ENCODE measurements at places on chromosomes 1 and 21. TPM values are rescaled to one million over a fixed set of nuclear protein-coding genes. Genes with fewer than 3 reads are reported as not detected.

DNA sequence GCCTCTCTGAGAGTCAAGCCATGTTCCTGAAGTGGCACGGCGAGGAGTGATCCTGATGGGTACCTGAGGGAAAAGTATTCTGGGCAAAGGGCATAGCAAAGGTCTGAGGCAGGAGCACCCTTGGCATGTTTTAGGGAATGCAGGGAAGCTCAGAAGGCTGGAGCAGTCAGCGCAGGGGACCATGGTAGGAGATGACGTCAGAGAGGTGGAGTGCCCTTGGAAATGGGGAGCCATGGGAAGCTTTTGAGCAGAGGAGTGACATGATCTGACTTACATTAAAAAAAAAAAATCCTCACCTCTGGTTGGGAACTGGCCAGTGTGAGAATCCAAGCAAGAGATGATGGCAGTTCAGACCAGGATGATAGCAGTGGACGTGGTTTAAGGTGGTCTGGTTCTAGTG lies 37.2 kb downstream of the PDPN start:
- DNase-seq = no peak

DNA sequence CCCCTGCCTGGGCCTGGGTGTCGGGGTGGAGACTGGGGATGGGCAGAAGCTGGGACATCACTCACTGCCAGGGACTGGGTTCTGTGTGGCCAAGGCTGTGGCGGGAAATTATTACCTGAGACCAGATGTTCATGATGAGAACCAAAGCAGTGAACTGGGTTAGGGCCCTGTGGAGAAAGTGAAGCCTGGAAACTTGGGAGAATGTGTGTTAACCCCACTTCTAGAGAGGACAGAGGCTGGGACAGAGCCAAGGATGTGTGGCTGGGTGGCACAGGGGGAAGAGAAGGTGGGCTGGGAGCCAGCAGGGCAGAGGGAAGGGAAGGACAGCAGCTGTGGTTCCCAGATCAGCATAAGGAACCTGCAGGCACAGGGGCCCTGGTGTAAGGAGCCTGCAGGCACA lies 31.3 kb downstream of the CNIH3 start:
- no peak for DNase-seq

DNA sequence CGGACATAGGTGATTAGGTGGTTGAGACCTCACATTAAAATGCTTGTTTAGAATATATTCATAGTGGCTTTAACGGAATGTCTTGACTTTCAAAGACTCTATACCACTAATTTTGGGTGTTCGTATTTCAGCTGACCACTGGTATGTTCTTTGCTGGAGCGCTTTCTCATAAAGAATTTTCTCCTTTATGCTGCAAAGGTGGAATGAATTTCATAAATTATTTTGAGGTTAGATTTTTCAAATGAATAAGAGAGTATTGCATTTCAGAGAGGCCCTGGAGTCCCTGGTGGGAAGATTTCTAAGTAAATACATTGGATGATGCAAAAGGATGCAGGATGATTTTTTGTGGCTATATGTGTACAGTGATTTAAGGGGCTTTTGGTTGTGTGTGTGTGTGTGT lies 55.8 kb downstream of the HUNK start:
- DNase-seq = no peak

GRCh38 chr1:196098000-196098399 lies 510.2 kb downstream of the KCNT2 start:
- no peak for DNase-seq

- DNase-seq = no peak
These were observed 5.9 kb downstream of the RXFP4 start for GRCh38 chr1:155947292-155947691.

DNA sequence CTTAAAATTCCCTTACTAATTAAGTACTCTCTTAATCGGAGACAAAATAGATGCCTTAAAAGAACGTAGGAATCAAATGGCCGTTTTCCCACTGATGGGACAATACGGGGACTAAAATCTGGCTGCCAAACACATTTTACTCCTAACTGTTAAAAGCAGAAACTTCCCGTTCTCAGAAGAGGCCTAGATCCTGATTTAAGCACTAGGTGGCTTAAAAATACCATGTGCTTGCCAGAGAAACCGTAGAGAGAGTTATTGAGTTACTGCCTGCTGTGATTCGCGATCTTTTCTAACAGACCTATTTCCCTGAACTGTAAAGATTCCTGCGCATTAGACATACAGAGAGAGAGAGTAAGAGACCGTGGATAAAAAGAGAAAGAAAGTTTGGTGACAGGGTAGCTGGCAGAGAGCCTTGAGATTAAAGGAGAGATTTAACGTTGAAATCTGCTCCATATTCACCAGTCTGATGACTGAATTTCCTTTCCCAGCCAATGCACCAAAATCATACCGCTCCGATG lies 54.4 kb upstream of the STUM start:
- DNase-seq = no peak

DNA sequence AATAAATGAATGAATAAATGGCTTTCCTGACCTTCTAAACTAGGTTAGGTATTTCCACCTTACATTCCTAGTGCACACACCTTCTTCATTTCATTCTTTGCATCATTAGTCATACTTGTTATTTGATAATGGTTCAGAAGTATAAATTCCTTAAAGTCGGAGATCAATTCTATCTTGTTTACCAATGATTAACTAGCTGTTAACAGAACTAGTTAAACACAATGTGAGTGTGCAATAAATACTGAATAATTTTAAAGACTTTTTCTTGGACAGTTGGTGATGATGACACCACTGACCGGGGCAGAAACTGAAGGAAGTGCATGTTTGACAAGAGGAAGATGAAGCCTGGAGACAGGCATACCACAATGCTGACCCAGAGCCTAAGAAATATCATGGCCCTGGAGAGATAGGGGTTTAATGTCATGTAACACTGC lies 207.1 kb upstream of the DEPDC1 start:
- DNase-seq = no peak

DNA sequence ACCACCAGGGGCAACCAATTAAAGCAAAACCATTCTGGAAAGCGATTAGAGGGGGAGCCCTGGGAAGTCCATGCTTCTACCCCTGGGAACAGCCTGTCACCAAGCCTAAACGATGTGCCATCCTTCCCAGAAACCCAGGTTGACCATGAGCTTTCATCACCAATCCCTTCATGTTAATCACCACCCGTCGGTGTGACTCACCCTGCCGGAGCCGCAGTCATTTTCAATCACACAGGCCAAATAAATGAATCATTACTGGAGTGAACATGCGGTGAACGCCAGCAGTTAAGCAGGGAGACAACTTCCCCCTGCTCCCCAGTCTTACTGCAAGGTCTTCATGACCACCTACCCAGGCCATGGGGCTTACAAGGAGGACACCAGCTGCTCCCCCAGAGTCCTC lies 308.8 kb downstream of the AJAP1 start:
- no peak for DNase-seq

- no peak for DNase-seq
These were observed 90.6 kb upstream of the SIM2 start for GRCh38 chr21:36608041-36608896.

- no peak for DNase-seq
These were observed 1377.7 kb upstream of the ADGRL4 start for GRCh38 chr1:80384083-80384830.

DNA sequence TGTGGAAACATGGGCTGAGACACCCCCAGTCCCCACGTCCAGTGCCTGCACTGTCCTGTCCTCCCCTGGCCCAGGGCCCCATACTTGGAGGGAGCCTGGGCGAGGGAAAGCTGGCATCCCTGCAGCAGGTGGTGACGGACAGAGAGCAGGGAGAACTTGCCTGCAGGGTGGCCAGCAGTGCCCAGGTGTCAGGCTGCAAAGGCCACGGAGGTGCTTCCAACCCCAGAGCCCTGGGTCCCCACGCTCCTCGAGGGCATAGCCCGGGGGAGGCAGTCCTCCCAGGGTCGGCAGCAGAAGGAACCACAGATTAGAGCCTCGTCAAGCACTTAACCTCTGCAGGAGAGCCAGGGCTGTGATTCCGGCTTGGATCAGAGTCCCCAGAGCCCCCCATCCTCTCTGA lies 77.5 kb downstream of the ARHGEF16 start:
- DNase-seq = no peak

DNA sequence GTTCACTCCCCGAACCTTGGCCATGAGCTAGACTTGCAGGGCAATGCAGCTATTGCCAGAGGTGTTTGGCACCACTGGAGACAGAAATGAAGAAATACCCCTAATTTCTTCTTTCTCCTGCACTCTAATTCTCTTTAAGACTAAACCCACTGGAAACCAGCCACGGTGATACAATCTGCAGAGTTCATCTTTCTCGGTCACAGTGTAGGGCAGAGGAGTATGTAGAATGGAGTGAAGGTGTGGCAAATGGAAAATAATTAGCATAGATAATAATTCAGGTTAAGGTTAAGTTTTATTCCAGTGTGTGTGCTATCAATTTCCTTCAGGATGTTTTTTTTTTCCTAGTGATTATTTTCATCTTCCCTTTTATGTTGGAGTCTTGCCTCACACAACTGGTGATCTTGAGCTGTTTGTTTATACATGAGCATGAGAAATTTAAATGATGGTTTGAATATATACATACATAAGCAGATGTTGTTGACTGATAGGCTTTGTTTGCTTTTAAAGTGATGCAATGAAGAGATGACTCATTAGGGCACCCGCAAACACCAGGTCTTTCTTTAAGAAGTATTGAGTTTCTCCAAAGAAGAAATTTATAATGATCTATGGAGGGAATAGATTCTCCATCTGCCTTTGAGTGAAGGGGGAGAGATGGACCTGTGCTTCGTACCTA lies 81.9 kb downstream of the SPATA17 start:
- no peak for DNase-seq

GRCh38 chr1:14599800-14600199 lies 1.3 kb downstream of the KAZN start:
- DNase-seq = no peak

GRCh38 chr1:58576727-58577653 lies at the start of gene TACSTD2:
TACSTD2 (minus strand) TSS chr1:58577252; CDS start chr1:58577156, 96 bp downstream.
- no peak for DNase-seq

- no peak for DNase-seq
These were observed 5.5 kb upstream of the TNFRSF1B start for GRCh38 chr1:12161324-12161661.

GRCh38 chr1:61842863-61843514 lies 100.7 kb downstream of the PATJ start:
- DNase-seq = no peak

- DNase-seq = no peak
These were observed 59.4 kb downstream of the EPB41 start for GRCh38 chr1:28973596-28974421.

- DNase-seq = no peak
These were observed 126.8 kb downstream of the RGS21 start for GRCh38 chr1:192443616-192444015.

DNA sequence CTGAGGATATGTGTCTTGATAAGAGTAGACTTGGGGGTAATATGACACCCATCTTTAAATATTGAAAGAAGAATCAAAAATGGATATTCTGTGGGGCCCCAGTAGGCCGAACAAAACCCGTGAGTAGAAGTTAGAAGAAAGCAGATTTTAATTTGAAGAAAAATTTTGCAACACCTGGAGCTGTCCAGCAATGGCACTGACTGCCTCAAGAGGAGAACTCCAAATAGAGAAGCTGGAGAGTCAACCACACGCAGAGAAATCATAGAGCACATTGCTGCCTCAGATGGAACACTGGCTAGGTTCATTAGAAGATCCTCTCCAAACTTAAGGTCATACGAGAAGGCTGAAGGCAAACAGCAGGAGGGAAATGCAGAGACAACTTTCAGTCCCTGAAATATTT lies 6.8 kb downstream of the NHLH1 start:
- no peak for DNase-seq

GRCh38 chr1:179558078-179558477 lies 17.7 kb downstream of the NPHS2 start:
- DNase-seq = no peak

DNA sequence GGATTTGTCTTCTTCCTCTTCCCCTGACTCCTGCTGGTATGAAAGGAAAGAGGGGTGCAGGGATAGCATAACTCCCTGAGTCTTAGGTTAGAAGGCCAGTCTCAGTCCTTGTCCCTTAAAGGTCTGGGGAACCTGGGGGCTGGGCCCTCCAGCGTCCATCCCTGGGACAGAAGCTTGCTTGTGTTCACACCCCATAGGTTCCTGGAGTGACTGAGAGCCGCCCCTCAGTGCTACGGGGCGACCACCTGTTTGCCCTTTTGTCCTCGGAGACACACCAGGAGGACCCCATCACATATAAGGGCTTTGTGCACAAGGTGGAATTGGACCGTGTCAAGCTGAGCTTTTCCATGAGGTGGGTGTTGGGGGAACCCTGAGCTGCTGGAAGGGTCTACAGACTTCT lies 13.1 kb downstream of the RHOC start:
- DNase-seq = no peak

- DNase-seq = no peak
These were observed 187.8 kb upstream of the HP1BP3 start for GRCh38 chr1:20974951-20975350.

DNA sequence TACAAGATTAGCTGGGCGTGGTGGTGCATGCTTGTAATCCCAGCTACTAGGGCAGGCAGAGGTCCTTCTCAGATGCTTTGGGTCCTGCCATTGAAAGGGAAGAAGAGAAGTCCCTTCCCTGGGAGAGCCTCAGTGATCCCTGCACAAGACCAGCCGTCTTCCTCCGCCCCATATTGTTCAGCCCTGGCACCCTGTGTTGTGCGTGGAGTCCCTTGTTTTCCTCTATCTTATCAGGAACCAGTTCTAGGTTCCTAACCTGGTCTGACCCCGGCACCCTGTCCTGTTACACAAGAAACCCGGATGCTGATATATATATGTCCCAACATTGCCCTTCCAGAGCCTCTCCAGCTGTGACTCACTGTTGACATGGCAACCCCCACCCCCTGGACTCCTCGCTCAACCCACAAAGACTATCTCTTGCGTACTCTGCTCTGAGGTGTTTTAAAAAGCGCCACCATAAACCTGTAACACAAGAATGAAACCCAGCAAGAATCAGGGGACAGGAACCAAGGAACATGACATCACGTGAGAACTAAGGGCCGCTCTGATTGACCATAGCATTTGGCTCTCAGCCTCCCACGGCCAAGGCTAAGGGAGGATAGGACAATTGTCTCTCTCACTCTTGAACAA lies 4.8 kb downstream of the MX2 start:
- DNase-seq = no peak

DNA sequence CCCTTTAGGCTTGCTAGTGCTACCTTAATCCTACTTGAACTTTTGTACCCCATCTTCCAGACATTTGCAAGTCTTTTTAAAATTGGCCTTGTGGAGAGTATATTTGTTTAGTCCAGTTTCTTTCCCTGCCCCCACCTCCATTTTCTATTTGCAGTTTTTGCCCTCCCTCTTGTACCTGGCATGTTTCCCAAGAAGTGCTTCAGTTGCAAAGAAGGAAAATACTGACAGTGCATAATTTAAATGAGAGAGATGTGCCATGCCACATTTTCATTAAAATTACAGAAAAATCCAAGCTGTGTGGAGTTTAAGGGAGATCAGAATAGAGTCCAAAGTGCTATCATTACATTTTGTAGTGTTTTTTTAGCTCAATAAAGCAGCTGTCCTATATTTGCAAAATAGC lies 150.0 kb upstream of the ADGRL2 start:
- no peak for DNase-seq

- DNase-seq = no peak
These were observed 298.5 kb upstream of the PROX1 start for GRCh38 chr1:213689260-213689659.

LRRC38 gene
- total RNA-seq = not detected

OR2L3 gene
- total RNA-seq = 0.15 TPM

TEX38 gene
- not detected for total RNA-seq

SELP gene
- total RNA-seq = 28.0 TPM

TFF3 gene
- total RNA-seq = 42.1 TPM

SLC6A9 gene
- total RNA-seq = 30.9 TPM

BRINP2 gene
- total RNA-seq = not detected

FOXO6 gene
- total RNA-seq = 7.6 TPM

INSRR gene
- total RNA-seq = 1.2 TPM

CFHR2 gene
- not detected for total RNA-seq

S100A9 gene
- 38.2 TPM for total RNA-seq

MIXL1 gene
- total RNA-seq = not detected

PIGK gene
- total RNA-seq = 11.5 TPM

Measured in uterus (tissue), 4 donors.